Breast epithelium (tissue), 4 donors: ENCODE measurements at places on chromosomes 5 and 9.

- DNase-seq, result no peak
- no peak overlapping the region for H3K4me3 ChIP-seq
- no peaks in the 10 kb centered on the region for H3K27me3 ChIP-seq
- H3K36me3 ChIP-seq, result no peaks in the 10 kb centered on the region
Measured at GRCh38 chr5:2670940-2671339, 80.5 kb downstream of the IRX2 start.

GRCh38 chr9:20178197-20178596, 389.4 kb upstream of the SLC24A2 start:
- no peak for DNase-seq
- H3K27me3 ChIP-seq, result no peaks in the 10 kb centered on the region
- H3K36me3 ChIP-seq, result no peaks in the 10 kb centered on the region
- H3K4me3 ChIP-seq, result no peak overlapping the region

- H3K27me3 ChIP-seq, result no peaks in the 10 kb centered on the region
- no peak overlapping the region for H3K4me3 ChIP-seq
- H3K27ac ChIP-seq, result no peak overlapping the region
- no peak for DNase-seq
- no peaks in the 10 kb centered on the region for H3K4me1 ChIP-seq
Measured at GRCh38 chr9:8206720-8207119, 407.1 kb upstream of the DMAC1 start.

DNA sequence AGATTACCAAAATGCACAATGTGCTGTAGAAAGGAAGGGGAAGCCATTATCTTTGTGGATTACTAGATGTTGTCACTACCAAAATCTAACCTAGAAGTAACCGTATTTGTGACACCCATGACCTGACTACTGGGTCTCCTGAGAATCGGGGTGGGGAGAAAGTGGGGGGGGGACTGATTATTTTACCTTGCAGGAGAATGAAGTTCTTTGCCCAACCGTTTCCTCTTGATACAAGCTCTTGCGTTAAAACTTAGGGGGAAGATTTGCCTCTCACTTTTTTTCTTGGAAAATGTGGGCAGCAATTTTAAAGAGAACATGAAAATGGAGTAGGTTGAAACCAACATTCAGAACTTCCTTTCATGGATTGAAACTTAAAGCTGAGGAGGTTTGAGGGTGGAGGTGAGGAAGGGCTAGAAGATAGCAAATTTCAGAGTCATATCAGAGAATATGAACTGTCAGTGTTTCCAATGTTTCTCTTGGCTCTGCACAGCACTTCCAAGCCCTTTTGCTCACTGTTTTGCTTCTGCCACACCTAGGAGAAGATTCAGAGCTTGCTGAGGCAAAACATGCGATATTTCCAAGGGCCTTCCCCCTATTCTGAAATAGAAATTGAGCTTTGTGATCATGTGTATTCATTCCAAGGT, 280.8 kb downstream of the AOPEP start:
- DNase-seq, result no peak
- H3K36me3 ChIP-seq, result no peaks in the 10 kb centered on the region
- H3K4me3 ChIP-seq, result peak overlapping the region; percentile 72
- H3K27ac ChIP-seq, result peak overlapping the region; percentile 85
- H3K4me1 ChIP-seq, result no peaks in the 10 kb centered on the region

DNA sequence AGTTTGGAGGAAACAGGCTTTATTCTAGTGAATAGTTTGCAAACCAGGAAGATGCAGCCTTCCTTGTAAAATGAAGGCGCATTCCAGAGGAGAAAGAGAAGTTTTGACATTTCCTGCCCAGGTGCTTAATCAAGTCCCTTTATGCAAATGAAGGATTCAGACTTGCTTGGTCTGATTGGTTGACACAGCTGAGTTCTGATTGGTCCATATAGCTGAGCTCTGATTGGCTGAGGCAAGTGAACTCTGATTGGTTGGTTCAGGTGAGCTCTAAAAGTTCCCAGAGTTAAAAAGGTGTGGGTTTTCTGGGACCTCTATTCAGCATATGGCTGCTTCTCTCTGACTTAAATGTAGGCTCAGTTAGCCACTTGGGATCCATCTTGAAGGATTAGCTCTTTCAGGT, 151.0 kb downstream of the CACNA1B start:
- no peaks in the 10 kb centered on the region for H3K4me1 ChIP-seq
- no peaks in the 10 kb centered on the region for H3K36me3 ChIP-seq
- peaks cover 24% of the 10 kb centered on the region for H3K27me3 ChIP-seq
- DNase-seq, result no peak
- no peak overlapping the region for H3K27ac ChIP-seq

GRCh38 chr5:111224561-111225345, 569 bp downstream of the CAMK4 start:
- DNase-seq, result no peak
- H3K27me3 ChIP-seq, result peaks cover 27% of the 10 kb centered on the region
- no peak overlapping the region for H3K27ac ChIP-seq
- H3K36me3 ChIP-seq, result no peaks in the 10 kb centered on the region
